ENCODE measurements at places on chromosomes 16 and 17.
A peak's percentile ranks its signal among the peaks of the same experiment; 100 is the strongest.

DNA sequence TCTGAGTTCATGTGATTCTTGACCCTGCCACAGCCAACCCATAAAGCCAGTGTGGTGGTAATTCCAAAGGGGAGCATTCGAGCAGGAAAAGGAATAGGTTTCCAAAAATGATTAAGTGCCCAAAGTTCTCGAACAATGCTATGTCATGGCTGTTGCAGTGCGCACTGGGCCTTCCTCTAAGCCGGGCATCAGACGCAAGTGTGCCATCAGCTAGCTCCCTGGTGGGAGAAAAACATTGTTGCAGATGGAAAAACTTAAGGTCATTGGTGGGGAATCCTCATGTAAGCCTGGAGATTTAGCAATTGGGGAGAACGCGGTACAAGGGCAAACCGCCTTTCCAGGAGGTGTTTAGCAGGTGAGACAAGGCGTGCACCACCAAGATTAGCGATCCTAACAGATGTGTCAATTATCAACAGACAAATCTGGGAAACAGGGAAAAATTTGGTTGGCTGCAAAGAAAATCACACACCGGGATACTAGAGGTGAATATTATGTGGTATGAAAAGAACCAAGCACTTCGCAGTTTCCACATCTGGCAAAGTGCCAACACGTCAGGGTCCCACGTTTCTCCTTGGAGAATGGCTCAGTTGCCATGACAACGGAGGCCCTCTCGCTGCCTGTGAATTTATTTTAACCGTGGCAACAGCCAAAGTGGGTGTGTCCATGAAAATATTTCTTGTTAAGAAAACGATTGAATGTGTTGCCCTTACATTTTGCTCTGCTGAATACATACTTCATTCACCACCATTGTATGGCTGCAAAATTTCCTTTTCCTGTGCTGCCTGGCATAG, 118.5 kb upstream of the CACNG5 start:
- no peak for DNase-seq

DNA sequence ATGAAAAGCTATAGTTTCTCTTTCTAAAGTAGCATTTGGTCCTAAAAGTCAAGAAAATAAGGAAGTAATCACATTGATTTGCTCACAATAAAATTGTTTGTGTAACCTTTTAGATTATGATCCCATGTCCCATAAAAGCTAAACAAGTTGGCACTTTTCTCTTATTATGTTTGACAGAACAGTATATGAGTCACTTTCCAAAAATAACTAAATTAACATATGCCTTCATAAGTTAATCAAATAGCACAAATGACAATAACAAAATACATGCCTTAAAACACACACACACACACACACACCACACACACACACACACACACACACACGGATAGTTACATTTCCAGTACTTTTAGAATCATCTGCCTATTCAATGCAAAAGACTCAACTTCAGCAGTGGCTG, 2.8 kb downstream of the MED13 start:
- DNase-seq = no peak

DNA sequence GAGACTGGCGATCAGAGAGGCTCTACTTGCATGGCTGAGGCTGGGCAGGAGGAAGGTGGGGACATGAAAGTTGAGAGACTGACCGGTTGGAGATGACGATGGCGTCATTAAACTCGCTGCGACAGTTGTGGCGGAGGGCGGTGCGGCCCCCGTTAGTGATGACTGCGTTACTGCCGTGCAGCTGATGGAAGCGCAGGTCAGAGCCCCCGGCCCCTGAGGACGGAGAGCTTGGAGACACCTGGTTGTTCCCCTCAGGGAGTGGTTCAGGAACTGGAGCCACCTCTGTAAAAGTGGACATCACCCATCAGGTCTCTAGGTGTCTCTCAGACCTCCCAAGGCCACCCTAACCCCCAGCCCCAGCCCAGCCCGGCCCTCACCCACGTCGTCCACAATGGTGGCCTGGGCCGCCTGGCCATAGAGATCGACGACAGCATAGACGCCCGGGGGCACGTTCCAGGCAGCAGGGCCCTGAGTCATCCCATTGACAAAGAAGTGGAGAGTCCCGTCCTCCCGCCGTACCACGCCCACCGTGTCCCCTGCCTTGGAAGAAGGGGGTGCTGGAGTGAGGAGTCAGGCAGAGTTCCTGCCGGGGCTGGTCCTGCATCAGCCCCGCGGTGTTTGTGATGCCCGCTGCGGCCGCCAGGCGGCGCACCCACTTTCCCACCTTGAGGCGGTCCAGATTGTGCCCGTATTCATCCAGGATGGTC, 5.3 kb downstream of the NEURL4 start:
- peak; percentile 67 for DNase-seq

DNA sequence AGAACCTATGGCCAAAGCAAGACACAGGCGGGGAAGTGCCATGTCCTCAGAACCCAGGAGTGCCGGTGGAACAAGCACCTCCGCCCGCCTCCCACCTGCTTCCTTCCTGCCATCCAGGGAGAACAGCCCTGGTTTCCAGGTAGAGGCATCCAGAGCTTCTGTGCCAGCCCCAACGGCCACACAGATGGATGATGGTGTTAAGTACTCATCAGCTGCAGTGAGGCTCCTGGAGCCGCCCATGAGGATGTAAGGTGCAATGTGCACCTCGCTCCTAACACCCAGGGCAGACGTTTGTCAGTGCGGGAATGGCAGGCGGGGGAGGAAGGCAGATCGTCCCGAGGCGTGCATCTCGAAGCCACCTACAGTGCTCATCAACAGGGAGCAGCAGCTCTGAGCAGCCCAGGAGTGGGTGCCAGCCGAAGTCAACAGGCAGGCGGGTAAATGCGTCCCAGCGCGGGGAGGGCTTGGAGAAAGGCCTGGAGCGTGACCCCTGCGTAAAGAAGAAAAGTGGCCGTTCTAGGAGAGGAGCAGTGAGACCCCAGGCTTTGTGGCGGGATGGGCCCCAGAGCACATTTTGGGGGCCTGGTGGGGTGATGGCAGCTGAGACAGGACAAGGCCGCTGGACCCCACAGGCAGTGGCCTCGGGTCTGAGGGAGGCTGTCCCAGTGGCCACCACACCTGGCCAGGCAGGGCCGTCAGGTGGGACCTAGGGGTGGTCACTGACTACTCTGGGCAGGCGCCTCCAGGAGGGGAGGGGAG, 46.1 kb upstream of the ACSF3 start:
- DNase-seq = no peak

- DNase-seq = no peak
Measured at GRCh38 chr17:63956296-63956920, 16.3 kb downstream of the SCN4A start.

DNA sequence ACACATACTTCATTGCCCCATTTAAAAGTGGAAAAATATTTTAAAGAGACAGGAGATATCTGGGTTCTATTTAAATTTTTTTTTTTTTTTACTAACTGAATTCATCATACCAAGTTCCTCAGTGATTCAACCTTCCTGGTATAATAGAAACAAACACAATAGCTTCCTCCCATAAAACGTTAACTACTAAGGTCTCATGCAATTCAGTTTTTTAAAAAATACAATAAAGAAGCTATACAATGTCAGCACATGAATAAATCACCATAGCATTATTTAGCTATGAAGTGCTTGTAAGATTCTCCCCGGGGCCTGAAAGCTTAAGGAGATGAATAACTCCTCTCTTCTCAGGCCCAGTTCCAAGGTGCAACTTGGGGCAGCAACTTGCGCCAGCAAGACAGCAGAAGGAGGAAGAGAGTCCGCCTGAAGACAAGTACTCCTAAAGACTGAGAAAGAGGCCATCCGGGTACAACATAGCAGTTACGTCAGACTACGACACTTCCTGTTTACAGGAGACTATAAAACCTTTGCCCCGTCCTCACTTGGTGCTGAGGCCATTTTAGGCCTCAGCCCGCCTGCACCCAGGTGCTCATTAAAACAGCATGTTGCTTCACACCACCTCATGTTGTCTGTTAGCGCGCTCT, 81.5 kb downstream of the MYO1D start:
- no peak for DNase-seq

- DNase-seq = no peak
Measured at GRCh38 chr16:78102865-78103264, 3.4 kb downstream of the WWOX start.

DNA sequence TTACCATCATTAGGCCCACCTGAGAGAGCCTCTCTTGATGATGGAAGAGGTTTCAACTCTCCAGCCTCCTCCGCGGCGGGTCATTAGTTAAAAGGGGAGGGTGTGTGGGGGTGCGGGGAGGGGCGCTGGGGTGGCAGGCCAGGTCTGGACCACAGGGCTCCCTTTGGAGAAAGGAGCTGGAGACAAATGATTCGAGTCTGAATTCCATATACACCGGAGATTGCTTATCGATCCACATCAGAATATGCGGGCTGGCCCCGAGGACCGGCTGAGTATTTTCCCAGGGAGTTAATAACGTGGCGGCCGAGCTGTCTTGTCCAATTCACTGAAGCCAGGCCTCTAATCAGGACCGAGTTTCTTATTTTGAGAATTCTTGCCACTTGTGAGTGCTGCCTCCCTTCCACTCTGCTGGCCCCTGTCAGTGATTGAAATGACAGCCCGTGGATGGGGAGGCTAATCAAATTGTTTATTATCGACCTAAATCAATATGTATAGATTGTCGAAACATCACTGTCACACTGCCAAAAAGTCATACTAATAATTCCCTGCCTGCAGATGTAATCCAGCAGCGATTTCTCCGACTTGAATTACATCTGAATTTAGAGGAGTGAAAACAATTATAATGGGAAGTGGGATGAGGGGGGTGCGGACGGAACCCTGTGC, 202.7 kb downstream of the SALL1 start:
- no peak for DNase-seq

- no peak for DNase-seq
Measured at GRCh38 chr17:59485015-59485414, 80.4 kb upstream of the DHX40 start.

DNA sequence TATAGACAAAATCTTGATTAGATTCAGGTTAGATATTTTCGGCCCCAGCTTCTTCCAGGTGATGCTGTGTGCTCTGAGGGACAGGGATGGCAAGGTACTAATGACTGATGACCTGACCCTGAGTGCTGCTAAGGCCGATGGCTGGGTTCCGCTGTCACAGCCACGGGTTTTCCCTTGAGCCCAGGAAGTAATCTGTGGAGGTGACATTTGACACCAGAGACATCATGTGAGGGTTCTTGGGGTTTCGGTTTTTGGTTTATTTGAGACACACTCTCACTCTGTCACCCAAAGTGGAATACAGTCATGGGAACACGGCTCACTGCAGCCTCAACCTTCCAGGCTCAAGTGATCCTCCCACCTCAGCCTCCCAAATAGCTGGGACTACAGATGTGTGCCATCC, 9.8 kb downstream of the OTOP3 start:
- DNase-seq = no peak

GRCh38 chr17:65058146-65058545, 1.6 kb upstream of the GNA13 start:
- DNase-seq = no peak

GRCh38 chr16:2009164-2009711, 383 bp downstream of the ZNF598 start:
- no peak for DNase-seq

DNA sequence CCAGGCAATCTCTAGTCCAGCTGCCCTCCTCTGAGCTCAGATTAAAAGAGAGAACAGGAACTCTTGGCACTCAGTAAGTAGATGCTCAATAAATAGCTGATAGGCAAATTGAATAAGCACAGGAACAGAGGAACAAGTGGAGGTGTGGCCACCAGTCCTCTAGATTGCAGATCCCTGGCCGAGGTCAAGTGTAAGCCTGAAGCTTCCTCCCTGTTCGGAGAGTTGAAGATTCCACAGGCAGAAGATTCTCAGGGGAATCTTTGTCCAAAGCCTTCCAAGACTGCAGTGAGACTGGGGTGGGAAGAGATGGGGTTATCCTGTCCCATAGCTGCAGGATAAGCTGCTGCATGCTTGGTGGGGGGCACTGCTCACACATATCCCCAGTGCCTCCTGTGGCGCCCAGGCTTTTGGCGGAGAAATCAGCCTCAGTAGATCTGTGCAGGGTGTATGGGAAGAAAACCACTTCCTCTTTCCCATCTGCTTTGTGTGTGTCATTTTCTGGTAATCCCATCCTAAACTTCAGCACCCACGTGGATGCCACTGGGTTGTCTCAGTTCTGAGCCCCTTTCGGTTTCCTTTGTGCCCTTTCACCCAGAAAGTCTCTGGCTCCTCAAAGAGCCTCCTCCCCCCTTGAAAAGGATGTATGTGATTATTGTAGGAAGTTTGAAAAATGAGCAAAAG, 12.1 kb downstream of the CD300A start:
- DNase-seq = no peak

DNA sequence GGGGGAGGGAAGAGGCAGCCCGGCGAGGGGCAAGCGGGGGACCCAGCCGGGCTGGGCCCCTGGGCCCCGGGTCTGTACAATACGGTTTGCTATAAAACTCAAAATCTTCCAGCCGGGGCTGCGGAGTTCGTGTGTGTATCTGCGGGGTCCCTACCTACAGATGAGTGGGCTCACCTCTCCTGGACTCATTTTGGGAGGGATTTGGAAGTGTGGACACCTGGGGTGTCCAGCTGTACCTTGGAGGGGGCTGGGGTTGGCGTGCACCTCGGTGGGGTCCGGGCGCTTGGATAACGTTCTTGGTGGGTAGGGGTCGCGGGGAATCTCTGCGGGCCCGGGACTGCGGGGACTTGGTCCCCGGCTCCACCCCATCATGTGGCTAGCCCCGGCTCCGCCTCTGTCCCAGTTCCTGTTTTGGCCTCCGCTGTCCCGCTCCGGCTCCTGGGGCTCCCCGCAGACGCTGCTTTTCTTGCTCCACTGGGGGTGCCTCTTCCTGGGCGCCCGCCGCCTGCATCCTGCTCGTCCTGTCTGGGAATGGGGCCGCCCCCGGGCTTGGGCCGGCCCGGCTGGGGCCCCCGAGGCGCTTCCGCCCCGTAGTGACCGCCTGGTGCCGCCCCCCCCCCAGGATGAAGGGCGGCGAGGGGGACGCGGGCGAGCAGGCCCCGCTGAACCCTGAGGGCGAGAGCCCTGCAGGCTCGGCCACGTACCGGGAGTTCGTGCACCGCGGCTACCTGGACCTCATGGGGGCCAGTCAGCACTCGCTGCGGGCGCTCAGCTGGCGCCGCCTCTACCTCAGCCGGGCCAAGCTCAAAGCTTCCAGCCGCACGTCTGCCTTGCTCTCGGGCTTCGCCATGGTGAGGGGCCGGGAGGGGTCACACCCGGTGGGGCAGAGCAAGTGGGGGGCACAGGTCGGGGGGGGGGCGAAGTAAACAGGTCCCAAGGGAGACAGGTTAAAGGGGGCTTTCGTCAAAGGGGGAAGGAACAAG, at the start of gene ORAI3:
ORAI3 (plus strand) TSS at position 402 of the 983 bp plus-strand sequence; CDS start at position 624, 222 bp downstream.
- peak; percentile 38 for DNase-seq

DNA sequence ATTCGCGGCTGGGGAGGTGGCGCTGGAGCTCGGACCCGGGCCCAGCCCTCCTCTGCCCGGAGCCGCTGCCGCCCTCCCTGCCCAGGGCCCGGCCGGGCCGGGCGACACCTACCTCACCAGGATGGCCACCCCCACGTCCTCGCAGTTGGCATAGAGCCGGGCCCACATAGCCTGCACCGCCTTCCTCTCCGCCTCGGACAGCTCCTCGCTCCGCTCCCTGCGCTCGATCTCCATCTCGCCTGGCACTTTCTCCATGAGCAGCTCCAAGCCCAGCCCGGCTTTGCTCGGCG, 276 bp downstream of the CYGB start:
- DNase-seq = no peak

DNA sequence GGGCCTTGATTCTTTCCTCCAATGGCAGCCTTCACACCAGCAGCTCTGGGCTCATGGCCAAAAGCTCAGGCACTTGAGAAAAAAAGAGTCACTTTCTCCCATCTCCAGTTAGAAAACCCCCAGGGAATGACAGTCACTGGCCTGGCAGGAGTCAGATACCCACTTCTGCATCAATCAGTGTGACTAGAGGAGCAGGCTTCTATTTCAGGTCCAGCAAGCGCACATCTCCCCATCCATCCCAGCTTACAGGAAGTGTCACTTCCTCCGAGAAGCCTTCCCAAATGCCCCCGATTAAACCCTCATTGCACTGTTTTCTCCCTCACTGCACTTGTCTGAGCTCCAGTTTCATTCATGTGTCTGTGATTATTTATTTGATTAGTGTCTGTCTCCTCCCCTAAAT, 30.4 kb upstream of the CCL1 start:
- no peak for DNase-seq
